ENCODE measurements at places on chromosomes 4 and X.

DNA sequence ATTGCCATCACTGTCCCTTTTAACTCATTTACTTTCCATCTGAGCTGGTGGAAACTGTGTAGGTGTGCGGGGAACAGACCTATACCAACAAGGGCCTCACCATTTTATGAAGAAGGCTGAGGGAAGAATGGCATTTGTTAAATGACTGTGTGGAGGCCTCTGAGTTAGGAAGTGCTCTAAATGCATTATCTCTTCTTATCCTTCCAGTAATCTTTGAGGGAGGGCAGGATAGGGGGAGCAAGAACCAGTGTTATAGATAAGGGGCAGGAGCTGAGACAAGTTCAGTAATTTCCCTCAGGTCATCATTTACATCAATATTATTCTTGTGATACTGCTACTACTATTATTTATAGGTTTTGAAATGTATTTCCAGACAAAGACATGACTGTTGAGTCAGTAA is 122.4 kb upstream of the PDLIM3 start:
- no peak overlapping the region for H3K27ac ChIP-seq
- no peak for DNase-seq
- H3K4me1 ChIP-seq = peaks cover 6% of the 10 kb centered on the region
- H3K4me3 ChIP-seq = no peak overlapping the region
- peaks cover 19% of the 10 kb centered on the region for H3K36me3 ChIP-seq

DNA sequence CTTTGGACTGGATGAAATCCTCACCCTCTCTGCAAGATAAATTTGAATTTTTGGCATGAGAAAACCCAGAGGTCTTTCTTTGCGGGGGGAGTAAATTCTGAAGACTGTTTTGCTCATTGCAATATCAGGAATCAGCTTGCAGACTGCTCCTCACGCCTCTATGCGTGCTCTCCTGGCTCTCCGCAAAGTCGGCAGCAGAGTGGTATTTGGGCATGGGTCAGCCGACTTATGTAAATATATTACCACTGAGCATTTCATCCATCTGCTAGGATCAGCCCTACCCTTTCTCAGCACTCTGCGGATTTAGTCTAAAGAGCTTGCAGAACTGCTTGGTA is 288.0 kb downstream of the ASMT start:
- no peak overlapping the region for H3K27ac ChIP-seq
- DNase-seq = no peak
- no peaks in the 10 kb centered on the region for H3K4me1 ChIP-seq
- H3K36me3 ChIP-seq = no peaks in the 10 kb centered on the region
- no peaks in the 10 kb centered on the region for H3K27me3 ChIP-seq
- H3K4me3 ChIP-seq = no peak overlapping the region

DNA sequence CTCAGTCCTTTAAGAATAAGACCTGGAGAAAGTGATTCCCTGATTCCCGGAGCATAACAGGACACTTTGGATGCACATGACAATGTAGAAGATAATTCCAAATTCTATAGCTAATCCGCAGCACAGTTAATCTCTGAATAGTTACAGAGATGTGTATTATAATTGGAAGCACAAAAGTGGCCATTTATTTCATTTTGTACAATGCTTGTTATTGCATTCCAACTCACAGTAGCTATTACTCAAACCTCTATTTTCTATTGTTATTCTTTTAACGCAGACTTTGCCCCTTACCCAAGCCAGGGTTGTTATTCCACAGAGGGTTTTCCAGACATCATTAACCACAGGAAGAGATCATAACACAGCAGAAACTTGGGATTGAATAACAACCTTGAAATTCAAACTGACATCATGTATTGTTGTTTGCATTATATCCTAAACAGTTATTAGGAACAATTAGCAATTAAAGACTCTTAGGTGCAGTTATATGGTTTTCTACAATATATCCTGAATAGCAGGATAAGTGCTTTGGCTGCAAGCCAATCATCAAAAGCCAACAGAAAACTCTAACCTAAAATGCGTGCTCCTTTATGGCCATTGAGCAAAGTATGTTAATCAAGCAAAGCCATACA is 984.0 kb upstream of the TENM3 start:
- DNase-seq = no peak
- H3K4me3 ChIP-seq = no peak overlapping the region
- no peaks in the 10 kb centered on the region for H3K4me1 ChIP-seq
- H3K27me3 ChIP-seq = no peaks in the 10 kb centered on the region
- no peak overlapping the region for H3K27ac ChIP-seq
- H3K36me3 ChIP-seq = no peaks in the 10 kb centered on the region

DNA sequence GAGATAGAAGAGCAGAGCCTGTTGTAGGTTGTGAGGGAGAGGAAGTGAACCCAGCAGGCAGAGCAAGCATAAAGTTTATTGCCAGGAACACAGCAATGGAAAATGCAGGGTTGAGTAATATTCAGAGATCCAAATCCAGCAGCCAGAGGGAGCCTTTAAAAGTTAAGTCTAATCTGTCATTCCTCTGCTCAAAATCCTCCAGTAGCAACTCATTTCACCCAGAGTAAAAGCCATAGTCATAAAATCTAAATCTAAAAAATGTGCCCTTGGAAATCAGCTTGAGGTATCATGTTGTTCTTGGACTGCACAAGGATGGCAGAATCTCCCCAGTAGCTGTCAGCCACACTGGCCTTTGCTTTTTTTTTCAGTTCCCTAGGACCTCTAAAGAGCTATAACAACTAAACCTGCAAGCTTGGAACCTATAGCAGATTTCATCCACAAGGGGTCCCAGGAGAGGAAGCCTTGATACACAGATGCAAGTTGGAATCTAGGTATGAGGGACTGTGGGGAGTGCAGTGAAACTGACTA is 62.9 kb upstream of the FRAS1 start:
- no peak overlapping the region for H3K4me3 ChIP-seq
- no peaks in the 10 kb centered on the region for H3K36me3 ChIP-seq

DNA sequence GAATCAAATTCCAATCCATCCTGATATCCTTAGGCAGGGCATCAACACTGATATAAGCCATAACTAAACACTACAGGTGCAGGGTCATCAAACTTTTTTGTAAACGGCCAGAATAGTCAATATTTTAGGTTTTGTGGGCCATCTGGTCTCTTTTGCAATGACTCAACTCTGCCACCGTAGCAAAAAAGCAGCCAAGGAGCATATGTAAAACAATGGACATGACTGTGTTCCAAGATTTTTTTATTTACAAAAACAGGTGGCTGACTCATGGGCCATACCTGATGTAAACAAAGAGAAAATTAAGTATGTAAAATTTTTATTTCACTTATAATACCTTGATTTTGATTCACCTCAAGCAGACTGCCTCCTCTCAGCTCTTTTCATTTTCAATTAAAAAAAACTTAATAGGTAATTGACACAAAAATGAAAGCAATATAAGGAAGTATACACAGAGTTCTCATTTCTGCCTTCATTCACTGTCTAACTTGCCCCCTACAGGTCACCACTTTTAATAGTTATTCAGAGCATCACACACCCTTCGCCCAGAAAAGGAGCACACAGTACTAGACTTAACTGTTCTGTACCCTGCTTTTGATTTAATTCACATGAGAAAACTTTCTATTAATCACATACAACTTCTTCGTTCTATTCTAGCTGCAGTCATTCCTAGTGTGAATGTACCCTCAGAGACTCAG is 35.3 kb upstream of the GPM6B start:
- H3K27ac ChIP-seq = no peak overlapping the region
- H3K27me3 ChIP-seq = peaks cover 66% of the 10 kb centered on the region
- peaks cover 6% of the 10 kb centered on the region for H3K4me1 ChIP-seq
- peak; percentile 55 for DNase-seq

DNA sequence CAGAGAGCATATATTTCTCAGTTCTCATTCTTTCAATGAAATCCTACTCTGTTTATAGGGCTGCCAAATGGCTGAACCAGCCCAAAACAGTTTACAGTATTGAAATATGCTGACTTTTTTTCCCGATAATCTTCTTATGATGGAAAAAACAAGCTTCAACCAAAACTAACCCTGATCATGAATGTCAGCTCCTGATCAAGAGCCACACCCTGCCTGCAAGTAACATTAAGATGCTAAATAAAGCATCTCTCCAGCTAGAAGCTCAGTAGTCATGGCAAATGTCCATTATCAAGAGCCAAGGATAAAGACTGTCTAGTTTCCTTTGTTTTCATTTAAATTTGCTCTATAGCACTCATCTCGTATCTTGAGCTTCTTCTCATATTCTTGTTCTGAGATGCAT is 136.0 kb downstream of the ADAMTS3 start:
- no peak overlapping the region for H3K27ac ChIP-seq
- H3K4me3 ChIP-seq = no peak overlapping the region
- no peaks in the 10 kb centered on the region for H3K27me3 ChIP-seq

DNA sequence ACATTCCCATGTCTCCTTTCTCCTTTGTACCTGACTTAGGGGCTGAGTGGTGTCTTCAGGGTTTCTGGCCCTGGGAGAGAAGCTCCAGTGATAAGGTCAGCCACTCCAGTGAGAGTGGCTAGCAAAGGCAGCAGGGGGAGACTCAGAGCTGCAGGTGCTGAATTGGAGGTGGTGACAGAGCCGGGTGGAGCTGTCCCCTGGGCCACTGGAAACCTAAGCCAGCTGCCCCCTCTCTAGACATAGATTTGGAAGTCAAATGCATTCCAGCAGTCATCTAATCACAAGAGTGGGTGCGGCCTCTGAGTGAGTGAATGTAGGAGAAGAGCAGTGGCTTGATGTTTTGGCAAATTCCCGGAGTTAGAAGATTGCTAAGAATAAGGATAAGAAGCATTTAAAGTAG is 28.5 kb downstream of the TRIM2 start:
- H3K4me3 ChIP-seq = peak overlapping the region; percentile 17
- H3K27ac ChIP-seq = peak overlapping the region; percentile 47
- H3K27me3 ChIP-seq = no peaks in the 10 kb centered on the region

DNA sequence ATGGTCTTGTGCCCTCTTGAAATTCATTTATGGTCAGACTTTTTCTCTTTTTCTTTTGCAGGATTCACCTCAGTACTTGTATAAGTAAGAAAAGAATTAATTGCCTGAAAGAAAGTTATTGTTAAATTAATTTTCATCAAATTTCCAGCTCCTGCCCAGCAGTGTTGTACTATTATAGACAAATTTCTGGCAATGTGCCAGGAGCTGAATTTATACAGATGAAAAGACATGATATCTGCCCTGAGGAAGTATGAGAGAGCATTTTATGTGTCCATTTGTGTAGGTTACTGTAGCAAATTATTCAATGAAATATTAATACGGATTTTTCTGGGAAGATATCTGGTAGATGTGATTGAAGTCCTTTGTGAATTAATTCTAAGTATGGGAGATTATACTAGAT is 2371.5 kb upstream of the TENM3 start:
- H3K27me3 ChIP-seq = no peaks in the 10 kb centered on the region
- no peak overlapping the region for H3K27ac ChIP-seq
- H3K4me1 ChIP-seq = no peaks in the 10 kb centered on the region
- DNase-seq = no peak

DNA sequence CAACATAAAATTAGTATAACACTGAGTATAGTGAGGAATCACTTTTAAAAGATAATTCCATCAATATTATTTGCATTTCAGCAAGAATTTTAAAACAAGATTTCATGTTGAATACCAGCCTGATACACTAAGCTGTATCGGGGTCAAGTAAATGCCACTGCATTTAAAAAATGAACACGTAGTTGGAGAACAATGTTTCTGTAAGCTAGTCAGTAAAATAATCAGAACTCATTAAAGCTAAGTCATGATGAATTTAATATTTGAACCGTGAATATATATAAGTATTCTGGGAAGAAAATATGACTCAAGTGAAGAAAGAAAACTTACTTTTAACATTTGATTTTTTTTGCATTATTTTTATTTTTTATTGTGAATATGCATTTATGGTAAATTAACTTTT is 611.0 kb upstream of the PABPC4L start:
- H3K4me1 ChIP-seq = no peaks in the 10 kb centered on the region
- H3K36me3 ChIP-seq = no peaks in the 10 kb centered on the region
- no peak for DNase-seq
- no peak overlapping the region for H3K4me3 ChIP-seq
- no peaks in the 10 kb centered on the region for H3K27me3 ChIP-seq

GRCh38 chr4:168028970-168029597 is 63.3 kb upstream of the ANXA10 start:
- peak; percentile 31 for DNase-seq
- H3K4me1 ChIP-seq = no peaks in the 10 kb centered on the region
- H3K4me3 ChIP-seq = no peak overlapping the region
- no peaks in the 10 kb centered on the region for H3K27me3 ChIP-seq
- H3K36me3 ChIP-seq = no peaks in the 10 kb centered on the region

- peak; percentile 30 for DNase-seq
- no peaks in the 10 kb centered on the region for H3K27me3 ChIP-seq
- peaks cover 55% of the 10 kb centered on the region for H3K36me3 ChIP-seq
- H3K4me3 ChIP-seq = peak overlapping the region; percentile 95
- peaks cover 25% of the 10 kb centered on the region for H3K4me1 ChIP-seq
- no peak overlapping the region for H3K27ac ChIP-seq
These were observed 2.6 kb downstream of the SEC24D start for GRCh38 chr4:118833192-118833820.

DNA sequence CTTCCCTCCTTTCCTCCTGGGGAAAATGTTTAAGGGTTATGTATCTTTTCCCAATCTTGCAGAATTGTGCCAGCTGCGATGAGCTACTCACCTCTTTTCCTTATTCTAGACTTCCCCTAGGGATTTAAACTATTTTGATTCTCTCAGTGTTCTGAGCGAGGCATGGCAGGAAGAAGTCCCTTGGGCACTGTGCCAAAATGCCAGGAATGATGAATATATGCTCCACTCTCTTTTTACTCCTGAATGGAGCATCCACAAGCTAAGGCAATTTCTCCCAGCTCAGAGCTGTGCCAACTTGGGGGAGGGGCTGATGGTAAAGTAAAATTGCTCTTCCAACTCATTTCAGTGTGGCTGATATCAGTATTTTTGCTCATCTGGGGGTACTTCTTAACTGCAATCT is 4.0 kb upstream of the C4orf17 start:
- peak; percentile 34 for DNase-seq
- H3K27ac ChIP-seq = no peak overlapping the region
- no peaks in the 10 kb centered on the region for H3K36me3 ChIP-seq
- no peaks in the 10 kb centered on the region for H3K27me3 ChIP-seq
- H3K4me1 ChIP-seq = peaks cover 5% of the 10 kb centered on the region
- H3K4me3 ChIP-seq = no peak overlapping the region

Measured in MCF 10A (cell line).